Skeletal muscle cell (primary cell): ENCODE measurements at places on chromosomes 16 and 17.

DNA sequence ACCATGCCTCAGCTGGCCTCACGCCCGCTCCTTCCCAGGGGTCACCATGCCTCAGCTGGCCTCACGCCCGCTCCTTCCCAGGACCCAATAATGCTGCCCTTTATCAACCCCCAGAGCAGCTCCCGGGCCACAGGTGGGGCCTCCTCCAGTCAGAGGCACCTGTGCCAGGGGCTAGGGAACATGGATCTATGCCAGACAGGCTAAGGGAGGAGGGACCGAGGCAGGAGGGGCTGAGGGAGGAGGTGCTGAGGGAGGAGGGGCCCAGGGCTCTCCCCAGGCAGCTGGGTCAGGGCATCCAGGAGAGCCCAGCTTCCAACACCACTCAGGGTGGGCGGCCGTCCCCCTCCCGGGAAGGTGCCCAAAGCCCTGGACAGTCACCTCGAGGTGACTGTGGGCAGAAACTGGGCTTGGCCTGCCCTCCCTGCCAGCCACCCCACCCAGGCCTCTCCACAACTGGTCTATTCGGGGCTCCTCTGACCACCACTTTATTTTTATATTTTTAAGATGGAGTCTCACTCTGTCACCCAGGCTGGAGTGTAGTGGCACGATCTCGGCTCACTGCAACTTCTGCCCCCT is 19.4 kb downstream of the UTS2R start:
- no peak for DNase-seq

DNA sequence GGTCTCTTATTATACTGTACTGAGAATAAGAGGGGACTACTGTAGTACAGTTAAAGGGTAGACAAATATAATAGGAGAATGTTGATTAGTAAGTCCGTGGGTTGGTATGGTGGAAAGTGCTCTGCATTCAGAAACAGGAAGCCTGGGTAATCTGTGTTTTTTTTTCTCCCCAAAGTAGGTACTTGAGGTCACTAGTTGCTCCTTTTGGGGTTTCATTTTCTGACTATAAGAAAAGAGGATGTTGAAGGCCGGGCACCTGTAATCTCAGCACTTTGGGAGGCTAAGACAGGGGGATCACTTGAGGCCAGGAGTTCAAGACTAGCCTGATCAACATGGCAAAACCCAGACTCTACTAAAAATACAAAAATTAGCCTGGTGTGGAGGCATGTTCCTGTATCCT is 42.0 kb upstream of the MMD start:
- DNase-seq = no peak

DNA sequence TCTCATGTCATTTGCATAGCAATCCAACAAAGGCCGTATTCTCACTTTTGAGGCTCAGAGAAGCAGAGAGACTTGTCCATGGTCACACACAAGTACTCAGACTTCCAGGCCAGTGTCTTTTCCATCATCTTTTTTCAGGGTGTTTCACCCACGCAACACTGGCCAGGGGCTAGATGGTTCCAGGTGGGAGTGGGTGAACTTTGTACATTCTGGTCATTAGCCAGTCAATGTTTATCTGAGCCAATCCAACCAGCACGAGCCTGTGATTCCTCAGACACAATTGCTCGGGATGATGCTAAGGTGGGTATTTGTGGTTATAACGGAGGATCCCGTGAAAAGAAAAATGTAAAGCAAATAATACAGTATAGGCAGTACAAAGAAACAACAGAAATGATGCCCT is 56.3 kb downstream of the ZFHX3 start:
- DNase-seq = no peak

GRCh38 chr16:25138130-25138529 is 26.6 kb downstream of the LCMT1 start:
- DNase-seq = no peak

DNA sequence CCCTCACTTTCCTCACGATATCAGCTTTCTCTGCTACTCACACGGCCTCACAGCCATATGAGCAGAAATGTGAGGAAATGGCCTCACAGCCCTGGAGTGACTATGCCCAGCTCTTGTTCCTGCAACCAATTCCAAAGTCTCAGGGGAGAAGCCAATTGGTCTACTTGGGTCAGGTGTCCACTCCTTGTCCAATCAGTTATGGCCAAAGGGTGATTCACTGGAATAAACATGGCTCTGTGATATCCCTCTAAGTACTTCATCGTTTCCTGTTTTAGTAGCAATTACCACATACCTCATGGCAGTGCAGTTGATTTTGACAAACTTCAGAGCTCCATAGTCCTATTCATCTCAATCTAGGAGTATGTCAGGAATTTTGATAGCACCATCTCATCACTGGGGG is 195.4 kb downstream of the KATNIP start:
- no peak for DNase-seq

- no peak for DNase-seq
Measured at GRCh38 chr17:5122586-5123342, 6.9 kb downstream of the USP6 start.

GRCh38 chr17:77963441-77963840 is 4.9 kb downstream of the TNRC6C start:
- peak; percentile 95 for DNase-seq

- DNase-seq = peak; percentile 26
Measured at GRCh38 chr16:51982715-51983680, 563.9 kb downstream of the TOX3 start.

GRCh38 chr17:56206351-56206750 is 53.1 kb downstream of the ANKFN1 start:
- no peak for DNase-seq

GRCh38 chr17:39841134-39841683 is 22.9 kb downstream of the IKZF3 start:
- no peak for DNase-seq

- DNase-seq = no peak
Measured at GRCh38 chr17:49327835-49328784, 33.9 kb downstream of the ZNF652 start.

DNA sequence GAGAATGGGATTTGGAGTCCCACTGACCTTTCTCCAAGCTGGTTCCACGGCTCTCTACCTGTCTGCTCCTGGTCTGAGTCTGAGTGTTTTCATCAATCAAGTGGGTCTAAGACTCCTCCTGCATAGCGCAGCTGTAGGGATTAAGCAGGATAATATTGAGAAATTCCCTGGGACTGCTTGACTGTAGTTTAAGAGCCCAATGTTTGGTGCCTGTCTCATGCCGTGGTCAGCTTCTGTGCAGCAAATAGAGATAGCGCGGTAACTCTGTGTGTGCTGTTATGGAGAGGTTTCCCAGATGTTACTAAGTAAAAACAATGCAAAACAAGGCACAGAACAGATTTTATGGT is 21.4 kb downstream of the RPTOR start:
- DNase-seq = no peak

DNA sequence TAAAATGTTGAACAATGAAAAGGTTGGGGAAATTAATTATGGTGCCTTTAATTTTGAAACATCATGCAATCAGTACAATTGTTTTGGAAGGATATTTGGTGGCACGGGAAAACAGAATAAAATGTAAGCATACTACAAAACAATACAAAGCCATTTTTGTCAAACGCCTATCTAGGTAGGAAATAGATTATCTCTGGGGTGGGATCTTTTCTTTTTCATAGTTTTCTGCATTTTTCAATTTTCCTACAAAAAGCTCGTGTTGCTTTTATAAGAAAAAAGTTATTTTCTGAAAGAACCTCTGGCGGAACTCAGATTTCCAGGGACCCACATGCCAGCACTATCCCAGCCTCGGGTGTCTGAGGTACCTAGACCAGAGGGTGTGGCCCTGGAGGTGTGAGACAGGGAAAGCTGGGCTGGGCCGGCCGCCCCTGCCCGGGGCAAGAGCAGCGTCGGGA is 961 bp upstream of the MAP3K3 start:
- DNase-seq = no peak

GRCh38 chr17:76585033-76585648 is 519 bp downstream of the ST6GALNAC2 start:
- no peak for DNase-seq

- DNase-seq = no peak
Measured at GRCh38 chr17:75778861-75779249, 5.8 kb upstream of the UNK start.

DNA sequence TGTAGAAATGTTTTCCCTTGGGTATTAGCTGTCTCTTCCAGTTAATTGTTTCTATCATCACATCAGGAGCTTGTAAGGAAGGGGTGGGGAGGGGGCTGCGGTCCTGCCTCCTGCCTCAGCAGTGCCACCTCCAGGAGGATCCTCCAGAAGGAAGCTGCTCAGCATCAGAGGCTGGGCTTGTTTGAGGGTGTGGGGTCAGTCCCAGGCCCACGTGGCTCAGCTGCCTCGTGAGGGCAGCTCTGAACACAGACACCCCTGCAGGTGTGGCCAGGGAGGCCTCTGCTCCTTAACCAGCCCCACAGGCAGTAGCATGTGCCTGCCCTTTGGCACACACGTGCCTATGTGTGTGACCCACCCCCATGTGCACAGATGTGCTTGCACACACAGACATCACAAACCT is 46.3 kb downstream of the MRM1 start:
- no peak for DNase-seq

GRCh38 chr17:34884597-34884996 is 76.7 kb downstream of the CCT6B start:
- DNase-seq = no peak

GRCh38 chr16:794853-795466 is 5.6 kb downstream of the GNG13 start:
- no peak for DNase-seq

DNA sequence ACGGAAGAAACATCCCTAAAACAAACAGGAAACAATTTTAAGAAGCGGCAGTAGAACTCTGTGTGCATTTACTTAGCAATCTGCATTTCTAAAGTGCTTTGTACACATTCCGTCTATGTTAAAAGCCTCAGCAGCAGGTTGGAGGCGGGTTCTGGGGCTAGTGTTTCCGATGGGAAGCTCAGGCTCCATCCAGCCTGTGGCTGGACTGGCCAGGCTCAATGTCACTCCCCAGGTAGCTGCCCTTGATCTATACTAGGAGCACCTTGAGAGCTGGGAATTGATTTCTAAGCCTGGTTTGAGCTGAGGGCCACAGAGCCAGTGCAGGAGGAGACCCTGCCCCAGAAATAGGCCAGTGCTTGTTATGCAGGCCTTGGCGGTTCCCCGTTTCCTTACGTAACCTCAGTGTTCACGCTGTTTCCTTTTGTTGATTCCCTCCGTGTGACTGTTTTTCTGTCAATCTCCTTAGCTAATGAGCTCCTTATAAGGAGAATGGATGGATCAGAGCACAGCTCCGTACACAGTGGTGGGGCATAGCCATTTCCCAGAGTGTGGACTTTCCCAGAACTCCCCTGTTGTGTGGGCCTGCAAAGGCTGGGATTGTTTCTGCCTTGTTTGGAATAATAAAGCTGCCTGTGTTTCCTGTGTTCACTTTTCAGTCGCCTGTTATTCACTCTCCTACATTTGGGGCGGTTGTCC is 21.4 kb downstream of the ADORA2B start:
- no peak for DNase-seq

GRCh38 chr17:8163978-8164814 is 1.4 kb upstream of the VAMP2 start:
- DNase-seq = no peak

- no peak for DNase-seq
Measured at GRCh38 chr17:43634591-43635125, 27.1 kb downstream of the MEOX1 start.

DNA sequence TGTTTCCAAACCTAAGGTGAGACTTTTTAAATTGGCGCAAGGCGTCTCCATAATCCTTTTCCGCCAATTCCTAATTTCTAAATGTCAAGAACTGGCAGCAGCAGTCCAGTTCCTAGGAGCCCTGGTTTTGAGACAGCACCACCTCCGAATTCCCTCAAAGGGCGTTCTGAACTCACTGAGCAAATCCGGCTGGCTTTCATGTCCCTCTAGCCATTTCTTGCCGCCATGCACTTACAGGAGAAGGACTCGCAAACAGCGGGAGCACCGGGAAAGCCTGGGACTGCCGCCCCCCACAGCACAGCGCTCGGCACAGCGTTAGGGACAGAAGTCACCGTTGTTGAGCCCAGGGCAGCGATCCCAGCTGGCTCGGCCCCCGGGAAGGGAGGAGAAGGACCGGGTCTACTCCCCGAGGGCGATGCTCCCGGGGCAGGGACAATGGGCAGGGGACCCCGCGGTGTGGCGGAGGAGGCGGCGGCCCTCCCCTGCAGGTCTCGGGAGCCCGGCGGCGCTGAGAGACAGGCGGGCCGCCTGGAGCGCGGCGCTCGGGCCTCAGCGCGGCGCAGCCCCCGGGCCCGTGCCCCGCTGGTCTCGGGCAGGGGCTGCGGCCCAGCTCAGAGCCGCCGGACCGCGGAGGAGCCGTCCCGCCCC is 545 bp downstream of the ARHGAP17 start:
- no peak for DNase-seq

GRCh38 chr16:81863630-81864352 is 84.7 kb downstream of the PLCG2 start:
- DNase-seq = no peak

DNA sequence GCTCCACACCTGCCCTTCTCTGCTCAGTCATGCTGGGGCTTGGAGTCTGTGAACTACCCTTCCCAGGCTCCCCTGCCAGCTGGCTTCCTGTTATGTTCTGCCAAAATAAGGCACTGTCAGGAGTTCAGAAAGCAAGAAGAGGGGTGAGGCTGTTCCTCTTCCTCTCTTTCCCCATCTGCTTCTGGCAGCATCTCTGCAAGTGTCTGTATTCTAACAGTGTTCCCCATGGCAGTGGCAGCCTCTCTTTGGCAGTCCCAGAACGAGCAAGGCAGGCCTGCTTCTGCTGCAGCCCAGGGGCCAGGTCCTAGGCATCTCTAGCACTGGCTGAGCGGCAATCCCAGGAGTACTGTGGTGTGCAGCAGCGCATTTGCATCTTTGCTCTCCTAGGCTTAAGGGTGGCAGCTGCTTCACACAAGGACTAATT is 219.1 kb downstream of the STX8 start:
- DNase-seq = no peak

DNA sequence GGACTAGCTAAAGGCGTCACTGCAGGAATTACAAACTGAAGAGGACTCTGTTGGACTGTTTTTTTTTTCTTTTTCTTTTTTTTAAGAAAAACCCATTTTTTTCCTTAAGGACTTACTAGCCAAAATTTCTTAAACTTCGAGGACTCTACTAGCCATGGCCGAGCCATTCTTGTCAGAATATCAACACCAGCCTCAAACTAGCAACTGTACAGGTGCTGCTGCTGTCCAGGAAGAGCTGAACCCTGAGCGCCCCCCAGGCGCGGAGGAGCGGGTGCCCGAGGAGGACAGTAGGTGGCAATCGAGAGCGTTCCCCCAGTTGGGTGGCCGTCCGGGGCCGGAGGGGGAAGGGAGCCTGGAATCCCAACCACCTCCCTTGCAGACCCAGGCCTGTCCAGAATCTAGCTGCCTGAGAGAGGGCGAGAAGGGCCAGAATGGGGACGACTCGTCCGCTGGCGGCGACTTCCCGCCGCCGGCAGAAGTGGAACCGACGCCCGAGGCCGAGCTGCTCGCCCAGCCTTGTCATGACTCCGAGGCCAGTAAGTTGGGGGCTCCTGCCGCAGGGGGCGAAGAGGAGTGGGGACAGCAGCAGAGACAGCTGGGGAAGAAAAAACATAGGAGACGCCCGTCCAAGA is 878 bp downstream of the HEXIM1 start:
- DNase-seq = no peak
